ENCODE measurements at places on chromosomes 7 and 10. TPM values are rescaled to one million over a fixed set of nuclear protein-coding genes. Genes with fewer than 3 reads are reported as not detected.

LRIT1 gene
- total RNA-seq, result not detected

- no peak for DNase-seq
Measured at GRCh38 chr7:107559864-107560263, 3.9 kb downstream of the COG5 start.

GRCh38 chr7:129387537-129387936 lies 46.7 kb upstream of the STRIP2 start:
- no peak for DNase-seq

DNA sequence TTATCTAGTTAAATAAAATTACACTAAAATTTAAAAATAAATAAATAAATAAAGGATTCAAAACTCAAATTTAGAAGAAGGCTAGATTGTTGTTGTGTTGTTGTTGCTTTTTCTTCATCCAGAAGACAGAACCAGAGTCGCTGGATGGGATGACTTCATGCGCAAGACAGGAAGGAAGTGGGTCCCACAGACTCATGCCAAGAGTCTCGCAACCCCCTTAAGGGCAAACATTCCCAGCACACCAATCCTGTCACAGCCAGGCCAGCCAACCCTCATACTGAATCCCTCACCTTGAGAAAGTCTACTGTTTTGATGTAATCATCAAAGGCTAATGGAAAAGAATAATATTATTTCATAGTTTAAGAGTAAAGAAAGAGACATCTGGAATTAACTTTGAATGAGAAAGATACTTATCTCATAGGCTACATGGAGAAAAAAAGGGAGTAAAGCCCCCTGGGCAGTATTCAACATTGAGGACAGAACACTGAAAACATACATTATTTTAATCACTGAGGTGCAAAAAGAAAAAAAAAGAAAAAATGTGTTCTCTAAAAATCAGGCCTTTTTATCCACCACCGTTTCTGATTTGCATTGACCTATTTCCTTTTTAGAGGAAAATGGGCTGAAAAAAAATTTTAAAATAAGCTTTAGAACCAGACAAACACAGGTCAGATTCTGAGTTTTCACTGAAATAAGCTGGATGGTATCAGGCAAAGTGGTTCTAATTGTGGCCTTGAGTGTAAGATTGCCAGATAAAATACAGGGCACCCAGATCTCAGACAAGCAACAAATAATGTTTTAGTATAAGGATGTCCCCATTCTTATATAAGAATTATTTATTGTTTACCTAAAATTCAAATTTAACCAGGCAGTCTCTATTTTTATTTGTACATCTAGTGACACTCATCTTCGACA lies 826.5 kb downstream of the TNS3 start:
- no peak for DNase-seq

GRCh38 chr7:2116989-2117591 lies 115.7 kb downstream of the MAD1L1 start:
- DNase-seq, result no peak
